Hair follicular keratinocyte (primary cell): ENCODE measurements at places on chromosomes 12 and 14. TPM values are rescaled to one million over a fixed set of nuclear protein-coding genes. Genes with fewer than 3 reads are reported as not detected.

The ACOT4 gene
- total RNA-seq: 1.3 and 1.6 TPM in 2 replicates

The ABCB9 gene
- 6.3 and 10.5 TPM in 2 replicates for total RNA-seq

The YAF2 gene
- total RNA-seq: 7.1 and 8.5 TPM in 2 replicates

The PARP11 gene
- total RNA-seq: 5.4 and 6.4 TPM in 2 replicates

The FANCM gene
- total RNA-seq: 2.7 and 5.8 TPM in 2 replicates

The RAP1B gene
- 159 and 226 TPM in 2 replicates for total RNA-seq
